ENCODE measurements at places on chromosomes 13 and 19. TPM values are rescaled to one million over a fixed set of nuclear protein-coding genes. Genes with fewer than 3 reads are reported as not detected.
A peak's percentile ranks its signal among the peaks of the same experiment; 100 is the strongest.

DNA sequence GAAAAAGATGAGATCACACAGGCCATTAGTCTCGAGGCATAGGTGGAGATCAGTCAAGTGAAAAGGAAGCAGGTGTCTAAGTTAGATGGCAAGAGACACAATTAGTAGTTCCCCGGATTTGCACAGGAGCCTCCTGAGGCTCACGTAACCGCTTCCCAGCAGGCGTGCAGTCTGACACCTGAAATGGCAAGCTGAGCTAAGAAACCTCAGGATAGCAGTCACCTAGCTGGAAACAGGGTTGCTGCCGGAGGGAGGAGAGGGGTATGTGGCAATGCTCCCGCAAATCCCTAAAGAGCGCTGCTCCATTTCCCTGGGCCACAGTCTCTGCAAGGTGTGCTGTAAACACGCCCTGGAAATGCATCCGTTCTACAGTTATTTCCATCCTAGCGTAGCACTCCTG, 1151.0 kb downstream of the DIAPH3 start:
- no peak for DNase-seq
- H3K27me3 ChIP-seq = no peaks in the 10 kb centered on the region
- no peak overlapping the region for H3K27ac ChIP-seq
- no peak overlapping the region for H3K4me3 ChIP-seq
- H3K36me3 ChIP-seq = no peaks in the 10 kb centered on the region
- H3K4me1 ChIP-seq = no peaks in the 10 kb centered on the region

DNA sequence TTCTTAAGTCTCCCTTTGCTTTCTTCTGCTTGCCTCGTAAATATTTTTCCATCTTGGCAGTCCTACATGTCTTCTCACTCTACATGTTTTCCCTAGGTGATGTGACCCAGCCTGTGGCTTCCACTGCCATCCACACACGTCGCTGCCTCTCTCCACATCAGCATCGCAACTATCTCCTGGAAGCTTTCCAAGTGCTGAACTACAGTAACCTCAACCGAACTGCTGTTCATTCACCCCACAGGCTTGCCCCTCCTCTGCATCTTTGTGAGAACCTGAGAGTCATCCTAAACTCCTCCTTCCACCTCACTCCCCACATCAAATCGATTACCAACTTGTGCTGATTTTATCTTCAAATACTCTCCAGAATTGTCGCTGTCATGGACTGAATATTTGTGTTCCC, 41.2 kb upstream of the USPL1 start:
- no peaks in the 10 kb centered on the region for H3K27me3 ChIP-seq
- peaks cover 4% of the 10 kb centered on the region for H3K4me1 ChIP-seq
- no peak for DNase-seq
- H3K4me3 ChIP-seq = no peak overlapping the region
- no peak overlapping the region for H3K27ac ChIP-seq

DNA sequence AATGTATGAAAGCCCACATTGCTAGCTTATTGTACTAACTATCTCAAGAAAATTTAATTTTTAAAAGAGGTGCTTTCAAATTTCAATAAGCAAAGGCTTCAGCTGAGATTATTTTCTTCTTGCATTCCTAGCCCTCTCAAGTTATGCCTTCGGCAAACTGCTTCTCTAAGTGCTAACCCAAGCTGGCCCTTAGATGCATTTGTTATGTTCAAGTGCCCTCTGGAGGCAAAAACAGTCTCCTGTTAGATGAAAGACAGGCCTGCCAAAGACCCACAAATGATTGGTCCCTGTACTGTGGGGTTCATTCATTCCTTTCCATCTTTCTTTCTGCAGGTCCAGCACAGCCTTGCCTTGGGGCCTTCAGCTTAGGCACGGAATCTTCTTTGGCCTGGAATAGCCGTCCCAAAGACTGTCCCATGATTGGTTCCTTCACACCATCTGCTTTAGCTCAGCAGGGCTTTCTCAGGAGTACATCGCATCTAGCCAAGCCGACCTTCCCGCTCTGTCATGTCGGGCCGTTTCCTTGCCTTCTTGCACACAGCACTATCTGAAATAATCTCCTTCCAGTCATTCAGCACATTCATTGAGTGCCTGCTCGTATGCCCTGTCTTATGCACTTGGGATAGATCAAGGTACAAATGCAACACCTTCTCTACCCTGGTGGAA, 26.4 kb upstream of the TPTE2 start:
- no peaks in the 10 kb centered on the region for H3K36me3 ChIP-seq
- no peak overlapping the region for H3K27ac ChIP-seq
- peaks cover 2% of the 10 kb centered on the region for H3K4me1 ChIP-seq
- no peak for DNase-seq
- H3K4me3 ChIP-seq = no peak overlapping the region

DNA sequence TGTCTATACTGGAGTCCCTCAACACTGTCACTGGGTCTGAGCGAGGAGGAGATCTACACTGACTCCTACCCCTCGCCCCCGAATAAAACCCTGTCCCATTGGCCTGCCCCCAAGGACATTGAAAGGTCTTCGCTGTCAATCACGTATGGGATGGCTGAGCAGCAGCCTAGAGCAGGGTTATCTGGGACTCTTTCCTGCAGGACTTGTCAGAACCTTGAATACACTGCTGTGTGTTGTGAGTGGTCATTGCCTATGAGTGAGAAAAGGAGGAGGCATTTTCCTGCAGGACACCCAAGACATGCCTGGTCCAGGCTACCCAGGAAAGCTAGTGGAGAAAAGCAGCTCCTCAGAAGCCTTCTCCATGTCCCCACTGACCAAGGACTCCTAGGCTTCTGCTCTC, 9.6 kb downstream of the PVR start:
- H3K4me3 ChIP-seq = no peak overlapping the region
- H3K27ac ChIP-seq = no peak overlapping the region
- no peaks in the 10 kb centered on the region for H3K36me3 ChIP-seq
- peaks cover under 1% of the 10 kb centered on the region for H3K4me1 ChIP-seq

GRCh38 chr19:51253088-51253806, 2.4 kb downstream of the SIGLECL1 start:
- H3K4me3 ChIP-seq = no peak overlapping the region
- no peak overlapping the region for H3K27ac ChIP-seq
- no peaks in the 10 kb centered on the region for H3K36me3 ChIP-seq

- peaks cover 3% of the 10 kb centered on the region for H3K4me1 ChIP-seq
- H3K27me3 ChIP-seq = no peaks in the 10 kb centered on the region
- no peak for DNase-seq
- H3K4me3 ChIP-seq = no peak overlapping the region
- H3K36me3 ChIP-seq = no peaks in the 10 kb centered on the region
Measured at GRCh38 chr13:24223341-24224231, 63.1 kb downstream of the SPATA13 start.

- no peak for DNase-seq
- H3K4me3 ChIP-seq = no peak overlapping the region
- no peaks in the 10 kb centered on the region for H3K4me1 ChIP-seq
- H3K27ac ChIP-seq = no peak overlapping the region
- no peaks in the 10 kb centered on the region for H3K36me3 ChIP-seq
Measured at GRCh38 chr13:58906329-58907007, 1257.3 kb downstream of the DIAPH3 start.

- H3K27me3 ChIP-seq = no peaks in the 10 kb centered on the region
- DNase-seq = no peak
- H3K27ac ChIP-seq = peak overlapping the region; percentile 34
- peaks cover 22% of the 10 kb centered on the region for H3K4me1 ChIP-seq
- no peaks in the 10 kb centered on the region for H3K36me3 ChIP-seq
- H3K4me3 ChIP-seq = no peak overlapping the region
Measured at GRCh38 chr19:8001651-8001994, 3.8 kb downstream of the ELAVL1 start.

DNA sequence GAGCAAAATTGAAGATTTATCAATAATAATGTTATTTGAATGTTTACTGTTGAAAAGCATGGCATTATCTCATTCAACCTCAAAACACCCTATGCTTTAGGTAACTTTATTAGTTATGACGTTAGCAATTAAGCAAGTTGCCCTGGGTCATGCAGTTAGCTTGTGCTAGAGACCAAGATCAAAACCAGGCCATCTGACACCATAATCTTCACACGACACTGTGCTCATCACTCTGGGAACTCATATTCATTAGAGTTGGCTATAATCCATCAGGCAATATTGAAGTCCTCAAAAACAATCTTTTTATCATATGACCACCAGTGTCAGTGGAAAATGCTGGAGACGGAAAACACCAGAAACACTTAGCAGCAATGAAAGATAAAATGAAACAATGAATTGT, 253.5 kb downstream of the PCDH20 start:
- H3K27ac ChIP-seq = no peak overlapping the region
- H3K27me3 ChIP-seq = no peaks in the 10 kb centered on the region
- H3K4me1 ChIP-seq = no peaks in the 10 kb centered on the region

- DNase-seq = peak; percentile 58
- no peaks in the 10 kb centered on the region for H3K36me3 ChIP-seq
- H3K27me3 ChIP-seq = no peaks in the 10 kb centered on the region
- peaks cover 63% of the 10 kb centered on the region for H3K4me1 ChIP-seq
- H3K27ac ChIP-seq = peak overlapping the region; percentile 89
Measured at GRCh38 chr19:13011653-13012389, 16.5 kb downstream of the NFIX start.

DNA sequence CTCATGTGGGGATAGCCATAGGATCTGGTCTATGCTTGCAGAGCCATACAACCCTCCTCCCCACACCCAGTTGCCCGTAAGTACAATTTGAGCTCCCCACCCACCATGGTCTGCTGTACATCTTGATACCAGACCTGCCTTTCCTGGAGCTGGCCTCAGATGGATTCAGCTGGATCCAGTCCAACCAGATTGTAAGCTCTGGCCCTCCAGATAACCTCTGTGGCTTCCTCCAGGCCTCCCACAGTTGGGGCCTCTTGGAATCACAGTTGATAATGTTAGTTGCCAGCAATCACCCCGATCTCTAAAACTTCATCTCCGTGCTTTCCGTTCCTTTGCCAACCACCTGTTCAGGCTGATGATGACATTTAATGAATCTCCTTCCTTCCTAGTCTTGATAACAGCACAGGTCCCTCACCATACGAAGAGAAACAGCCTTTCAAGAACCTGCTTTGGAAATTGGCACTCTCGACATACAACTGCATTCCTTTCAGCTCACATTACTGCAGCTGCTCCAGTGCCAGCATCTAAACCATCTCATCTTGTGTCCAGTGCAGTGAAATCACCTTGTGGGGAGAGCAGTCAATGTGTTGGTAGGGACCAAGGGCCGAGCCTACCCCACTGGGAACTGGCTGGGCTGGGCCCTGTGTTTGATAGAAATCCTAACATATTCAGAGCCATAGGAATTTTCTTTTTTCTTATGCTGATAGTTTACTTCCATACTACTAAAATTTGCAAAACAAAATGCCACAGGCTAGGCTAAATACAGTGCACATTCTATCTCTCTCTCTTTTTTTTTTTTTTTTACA, 15.1 kb upstream of the FOXO1 start:
- H3K27ac ChIP-seq = no peak overlapping the region
- peaks cover 3% of the 10 kb centered on the region for H3K4me1 ChIP-seq
- no peaks in the 10 kb centered on the region for H3K27me3 ChIP-seq
- no peak for DNase-seq
- no peaks in the 10 kb centered on the region for H3K36me3 ChIP-seq

The RABAC1 gene
- 120 TPM for total RNA-seq

The HNRNPA1L2 gene
- 11.3 TPM for total RNA-seq

The DUS3L gene
- total RNA-seq = 30.7 TPM

The SPRY2 gene
- total RNA-seq = 13.1 TPM

Data from ovary (tissue), 10 donors.